ENCODE measurements at places on chromosomes 16 and 17. TPM values are rescaled to one million over a fixed set of nuclear protein-coding genes. Genes with fewer than 3 reads are reported as not detected.

FA2H gene
- polyA plus RNA-seq = 5.9 TPM

CCL1 gene
- polyA plus RNA-seq = not detected

ABCA3 gene
- polyA plus RNA-seq = 15.4 TPM

ITGB4 gene
- 15.4 TPM for polyA plus RNA-seq

SHCBP1 gene
- 8.7 TPM for polyA plus RNA-seq

VAT1L gene
- polyA plus RNA-seq = 4.5 TPM

DNA sequence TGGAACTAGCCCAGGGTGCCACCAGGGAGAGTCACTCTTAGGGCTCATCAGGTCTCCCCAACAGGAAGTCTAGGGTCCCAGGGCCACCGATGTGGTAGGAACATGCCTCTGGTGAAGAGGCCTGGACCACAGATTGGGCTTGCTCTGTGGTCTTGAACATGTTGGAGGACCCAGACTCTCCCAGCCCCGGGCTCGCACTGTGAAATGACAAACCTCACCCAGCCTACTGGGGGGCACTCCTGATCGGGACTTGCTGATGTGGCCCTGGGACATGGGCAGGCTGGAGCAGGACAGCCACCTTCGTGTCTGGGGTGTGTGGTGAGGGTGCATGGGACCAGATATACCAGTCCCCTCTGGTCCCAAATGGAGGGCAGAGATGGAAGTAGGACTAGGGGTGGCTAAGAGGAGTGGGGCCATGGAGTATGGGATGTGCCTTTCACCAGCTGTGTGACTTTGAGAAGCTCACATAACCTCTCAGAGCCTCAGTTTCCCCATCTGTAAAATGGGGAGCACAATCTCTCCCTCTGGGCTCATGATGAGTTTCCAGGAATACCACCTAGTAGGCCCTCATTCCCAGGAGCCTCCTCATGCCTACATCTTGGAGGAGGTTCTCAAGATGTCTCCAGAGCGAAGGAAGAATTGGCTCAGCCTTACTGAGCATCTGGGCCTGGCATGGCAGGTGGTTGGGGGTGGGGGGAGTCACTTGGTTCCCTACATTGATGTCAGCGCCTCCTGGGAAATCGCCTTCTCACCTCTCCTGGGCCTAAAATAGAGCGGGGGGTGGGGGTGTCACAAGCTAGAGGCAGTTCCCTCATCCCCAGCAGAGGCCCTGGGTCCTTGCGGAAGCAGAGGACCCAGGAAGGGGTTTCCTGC, 1.5 kb upstream of the ADAM11 start:
- DNase-seq = no peak

DNA sequence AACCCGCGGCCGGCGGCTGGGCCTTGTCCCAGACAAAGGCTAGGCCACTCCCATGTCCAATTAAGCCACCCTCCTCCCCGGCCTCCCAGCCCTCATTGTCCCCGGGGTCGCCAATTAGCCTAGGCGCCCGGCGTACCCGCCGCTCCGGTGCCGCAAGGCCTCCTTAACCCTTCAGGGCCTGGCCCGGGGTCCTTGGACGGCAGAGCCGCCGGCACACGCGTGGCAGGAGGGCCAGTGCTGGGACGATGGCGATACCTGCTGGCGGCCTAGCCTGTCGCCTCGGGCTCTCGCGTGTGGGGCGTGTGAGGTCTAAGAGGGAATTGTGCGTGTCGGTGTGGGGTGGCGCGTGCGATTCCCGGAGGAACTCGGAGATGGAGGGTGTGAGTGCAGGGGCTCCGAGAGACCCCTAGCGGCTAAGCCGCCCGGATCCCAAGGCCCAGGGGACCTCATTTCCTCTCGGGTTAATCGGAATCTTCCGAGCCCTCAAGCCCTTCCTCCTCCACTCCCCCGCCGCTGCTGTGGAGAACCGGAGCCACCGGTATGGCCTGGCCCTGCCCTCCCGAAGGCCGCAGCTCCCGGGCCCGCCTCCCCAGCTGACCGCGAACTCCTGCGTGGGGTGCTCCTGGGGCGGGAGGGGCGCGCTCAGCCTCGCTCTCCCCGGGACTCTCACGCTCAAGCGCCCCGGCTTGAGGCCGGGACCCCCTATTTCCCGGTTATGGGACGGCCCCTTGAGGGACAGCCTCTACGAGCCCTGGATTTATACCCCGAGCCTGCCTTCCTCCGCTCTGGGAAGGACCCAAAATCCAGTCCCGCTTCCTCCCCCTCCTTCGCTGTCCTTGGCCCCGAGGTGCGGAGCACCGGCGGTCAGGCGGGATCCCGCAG, 11.9 kb downstream of the TBX2 start:
- no peak for DNase-seq

- no peak for DNase-seq
Measured at GRCh38 chr17:79395066-79395465, 215.8 kb downstream of the RBFOX3 start.

DNA sequence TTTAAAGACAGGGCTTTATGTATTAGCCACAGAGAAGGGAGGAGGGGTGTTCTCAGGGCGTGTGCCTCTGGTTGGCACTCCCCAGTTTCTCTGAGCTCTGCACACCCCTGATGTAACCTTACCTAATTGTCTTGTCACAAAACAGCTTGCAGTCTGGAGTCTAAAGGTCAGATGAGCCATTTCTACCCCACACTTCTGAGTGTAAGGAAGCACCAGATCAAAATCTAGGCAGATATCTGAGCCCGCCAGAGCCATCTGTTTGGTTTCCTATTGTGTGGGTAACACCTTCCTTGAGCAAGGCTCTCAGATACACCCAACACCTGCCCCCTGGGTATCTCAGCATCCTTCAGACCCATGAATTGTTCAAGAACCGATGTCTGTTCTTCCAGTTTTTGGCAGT, 15.5 kb downstream of the CDH1 start:
- DNase-seq = no peak

GRCh38 chr16:7090628-7091115, 242.0 kb upstream of the RBFOX1 start:
- DNase-seq = no peak

DNA sequence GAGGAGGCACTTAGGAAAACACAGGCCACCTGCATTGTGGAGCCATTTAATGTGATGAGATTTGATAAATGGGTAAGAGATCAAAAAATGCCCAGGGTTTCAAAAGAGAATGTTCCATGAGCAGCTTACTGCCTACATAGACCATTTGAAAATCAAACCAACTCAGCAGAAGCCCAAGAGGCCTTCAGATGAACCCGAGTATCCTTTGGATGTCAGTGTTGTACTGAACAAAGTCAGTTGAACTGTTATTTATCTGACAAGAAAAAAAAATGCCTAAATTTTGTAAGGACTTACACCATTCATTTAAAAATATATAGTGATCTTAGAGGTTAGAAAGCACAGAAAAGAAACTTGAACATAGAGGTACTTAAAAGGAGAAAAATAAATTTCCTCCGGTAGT, 381.7 kb downstream of the ZFHX3 start:
- DNase-seq = no peak

GRCh38 chr17:71482625-71483024, 638.2 kb upstream of the SOX9 start:
- no peak for DNase-seq

DNA sequence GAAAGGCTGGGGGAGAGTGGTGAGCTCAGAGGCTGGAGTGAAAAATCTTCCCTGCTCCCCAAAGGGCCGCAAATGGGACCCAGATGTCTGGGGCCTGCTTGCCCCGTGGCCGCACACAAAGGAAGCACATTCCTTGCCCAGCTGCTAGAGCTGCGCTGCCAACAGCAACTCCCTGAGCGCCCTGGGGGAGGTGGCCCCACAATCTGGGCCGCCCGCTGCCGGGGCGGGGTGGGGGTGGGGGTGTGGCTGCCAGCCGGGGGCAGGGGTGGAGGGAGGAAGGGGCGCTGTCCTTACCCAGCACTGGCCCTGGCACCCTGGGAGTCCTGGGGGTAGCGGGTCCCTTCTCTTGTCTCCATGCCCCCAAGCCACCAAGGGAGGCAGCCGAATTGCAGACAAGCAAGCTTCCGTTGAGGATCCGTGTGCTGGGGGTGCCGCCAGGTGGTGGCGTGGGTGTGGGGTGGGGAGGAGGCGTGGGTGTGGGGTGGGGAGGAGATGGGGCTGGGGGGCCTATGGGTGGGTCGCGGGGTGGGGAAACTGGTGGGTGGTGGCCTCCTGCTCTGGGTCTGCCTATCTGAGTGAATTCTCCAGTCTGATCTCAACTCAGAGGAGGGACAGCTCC, 48.4 kb upstream of the PABPN1L start:
- DNase-seq = no peak

DNA sequence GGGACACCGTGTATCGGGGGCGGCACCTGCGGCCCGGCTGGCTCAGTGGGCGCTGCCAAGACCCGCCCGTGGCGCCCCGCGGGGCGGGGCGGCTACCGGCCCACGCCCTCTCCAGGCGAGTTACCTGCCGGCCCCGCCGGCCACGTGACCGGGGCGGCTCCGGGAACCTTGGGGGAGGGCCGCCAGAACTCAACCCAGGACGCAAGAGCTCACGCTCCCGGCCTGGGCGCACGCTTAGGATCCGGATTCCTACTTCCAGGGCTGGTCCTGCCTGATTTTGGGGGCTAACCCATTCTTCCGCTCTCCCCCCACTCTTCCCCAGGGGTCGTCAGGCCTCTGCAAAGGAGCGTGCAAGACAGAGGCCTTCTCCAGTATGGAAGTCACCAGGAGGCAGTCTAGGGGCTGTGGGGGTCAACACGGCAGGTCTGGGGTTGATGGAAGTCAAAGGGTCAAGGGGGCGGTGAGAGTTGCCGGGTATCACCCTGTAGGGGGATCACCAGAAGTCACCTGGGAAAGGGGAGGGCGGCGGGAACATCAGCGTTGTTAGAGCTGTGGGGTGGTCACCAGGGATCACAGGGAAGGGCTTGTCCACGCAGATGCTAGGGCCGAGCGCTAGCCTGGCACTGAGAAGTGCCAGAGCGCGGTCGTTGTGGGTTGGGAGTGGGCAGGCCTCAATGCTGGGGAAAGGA, 354 bp upstream of the ESRP2 start:
- no peak for DNase-seq

DNA sequence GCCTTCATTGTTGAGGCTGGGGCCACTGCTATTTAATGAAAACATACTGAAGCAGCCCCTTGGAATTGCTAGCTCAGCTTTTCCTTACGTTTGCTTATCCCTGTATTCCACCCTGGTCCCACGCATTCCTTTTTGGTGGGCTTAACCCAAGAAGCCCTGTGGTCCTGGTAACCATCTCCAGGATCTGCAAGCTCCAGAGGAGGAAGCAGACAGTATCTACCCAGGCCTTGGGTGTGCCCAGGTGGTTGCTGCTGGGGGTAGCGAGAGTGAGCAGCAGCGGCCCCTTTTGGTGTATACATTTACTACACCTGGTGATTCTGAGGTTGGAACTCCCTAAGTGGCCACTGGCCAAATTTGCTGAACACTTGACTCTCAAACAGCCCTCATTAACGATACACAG, 97.7 kb downstream of the CBLN1 start:
- DNase-seq = no peak

DNA sequence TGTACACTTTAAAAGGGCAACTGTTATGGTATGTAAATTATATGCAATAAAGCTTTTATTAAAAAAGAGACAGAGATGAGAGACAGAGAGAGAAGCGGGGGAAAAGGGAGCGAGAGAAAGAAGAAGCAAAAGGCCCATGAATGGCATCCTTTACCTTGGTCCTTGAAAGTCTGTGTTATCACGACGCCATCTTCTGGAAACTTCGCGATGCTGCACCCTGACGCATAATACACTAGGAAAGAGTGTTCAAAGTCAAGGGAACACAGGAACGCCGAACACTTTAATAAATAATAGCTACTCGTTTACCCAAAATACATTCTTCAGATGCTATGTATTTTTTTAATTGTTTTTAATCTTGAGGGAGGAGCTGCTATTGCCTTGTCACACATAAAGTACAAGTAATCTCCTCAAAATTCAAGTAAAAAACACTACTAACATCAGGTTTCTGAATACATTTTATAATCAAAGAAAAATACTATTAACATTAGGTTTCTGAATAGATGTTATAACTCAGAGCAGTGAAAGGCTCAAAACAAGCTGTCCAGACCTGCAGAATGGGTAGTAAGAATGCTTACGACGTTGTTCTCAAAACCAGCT, 23.0 kb upstream of the SLC38A8 start:
- peak; percentile 16 for DNase-seq

DNA sequence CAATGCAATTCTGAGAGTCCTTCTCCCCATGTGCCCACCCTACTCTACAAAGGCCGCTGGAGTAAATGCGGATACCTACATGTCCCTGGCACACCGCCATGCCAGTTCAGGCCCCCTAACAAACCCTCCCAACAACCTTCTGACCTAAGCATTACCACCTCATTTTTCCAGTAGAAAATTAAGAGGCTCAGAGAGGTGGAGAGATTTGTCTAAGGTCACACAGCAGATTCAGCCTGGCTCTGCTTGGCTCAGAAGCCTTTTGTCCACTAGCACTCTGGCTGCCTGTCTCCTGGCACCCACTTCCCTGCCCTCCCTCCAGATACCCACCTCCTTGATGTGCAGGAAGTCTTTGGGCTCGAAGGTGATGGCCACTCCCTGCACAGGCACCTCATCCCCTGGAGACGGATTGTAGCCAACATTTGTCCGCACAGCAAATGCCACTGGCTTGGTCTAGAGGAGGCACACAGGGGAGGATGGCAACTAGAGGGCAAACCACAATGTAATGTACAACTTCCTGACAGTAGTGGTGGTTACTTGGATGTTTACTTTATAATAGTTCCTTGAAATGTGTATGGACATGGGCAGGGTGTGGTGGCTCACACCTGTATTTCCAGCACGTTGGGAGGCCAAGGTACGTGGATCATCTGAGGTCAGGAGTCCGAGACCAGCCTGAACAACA, 10.2 kb downstream of the CACNB1 start:
- DNase-seq = no peak

GRCh38 chr16:56603589-56603988, 4.8 kb upstream of the MT2A start:
- DNase-seq = no peak

GRCh38 chr16:53056392-53056881, 1.6 kb downstream of the CHD9 start:
- DNase-seq = no peak

- DNase-seq = no peak
Measured at GRCh38 chr17:42699415-42699740, 17.0 kb downstream of the CNTNAP1 start.

DNA sequence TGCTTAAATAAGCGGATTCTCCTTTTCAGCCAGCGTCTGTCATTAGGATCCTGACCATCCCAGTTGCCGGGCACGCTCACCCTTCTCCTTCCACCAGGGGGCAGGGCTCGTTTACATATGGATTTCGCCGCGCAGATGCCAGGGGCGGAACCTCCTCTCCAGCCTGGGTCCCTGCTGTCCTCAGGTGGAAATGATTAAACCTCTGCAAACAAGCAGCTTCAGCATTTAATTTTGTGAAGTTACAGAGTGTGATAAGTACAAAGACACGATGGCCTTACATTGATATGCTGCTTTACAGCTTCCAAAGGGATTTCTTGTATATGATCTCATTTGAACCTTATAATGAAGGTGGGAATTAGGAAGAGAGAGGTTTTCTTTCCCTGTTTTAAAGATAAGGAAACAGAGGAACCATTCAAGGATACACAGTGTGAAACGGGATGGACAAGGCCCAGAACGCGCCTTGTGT, 3.9 kb upstream of the KRT28 start:
- no peak for DNase-seq

- no peak for DNase-seq
Measured at GRCh38 chr16:23544436-23544835, 12.7 kb downstream of the EARS2 start.
